Brain (organoid and tissue), 16 donors: ENCODE measurements at places on chromosomes 12 and 14.
A peak's percentile ranks its signal among the peaks of the same experiment; 100 is the strongest.

GRCh38 chr14:55851961-55852360, 266.2 kb upstream of the PELI2 start:
- DNase-seq: no peak

DNA sequence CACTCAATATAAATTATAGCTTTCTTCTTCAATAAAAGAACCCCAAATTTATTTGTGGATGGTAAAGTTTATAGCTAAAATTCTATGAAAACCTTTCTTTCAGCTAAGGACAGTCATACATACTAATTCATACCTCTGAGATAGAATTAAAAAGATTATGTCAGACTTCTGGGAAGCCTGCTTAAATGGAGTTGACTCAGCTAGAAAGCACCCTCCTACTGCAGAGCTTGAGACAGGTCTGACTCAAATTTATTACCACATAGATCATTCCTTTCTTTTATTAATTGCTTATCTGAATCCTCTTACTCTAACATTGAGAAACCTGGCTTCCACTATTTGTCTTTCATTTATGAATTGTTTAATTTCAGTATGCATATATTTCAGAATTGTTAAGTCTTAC, 1007.0 kb upstream of the LRFN5 start:
- DNase-seq: no peak

- peak; percentile 40 for DNase-seq
Measured at GRCh38 chr14:91252871-91253794, 8.6 kb upstream of the GPR68 start.

DNA sequence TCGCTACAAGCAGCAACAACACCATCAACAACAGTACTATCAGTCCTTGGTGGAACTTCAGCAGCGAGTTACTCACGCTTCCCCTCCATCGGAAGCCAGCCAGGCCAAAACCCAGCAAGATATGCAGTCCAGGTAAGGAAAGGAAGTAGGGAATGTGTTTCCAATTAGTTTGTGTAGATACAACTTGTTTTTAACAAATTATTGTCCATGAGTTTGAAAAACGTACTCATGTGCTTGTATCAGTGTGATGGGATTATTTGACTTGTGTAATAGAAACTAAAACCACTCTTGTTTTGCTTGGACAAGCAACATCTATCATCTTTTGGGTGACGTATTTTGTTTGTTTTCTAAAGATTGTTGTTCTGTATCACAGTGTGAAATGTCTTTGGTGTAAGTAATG, 137.9 kb downstream of the NAV3 start:
- no peak for DNase-seq

DNA sequence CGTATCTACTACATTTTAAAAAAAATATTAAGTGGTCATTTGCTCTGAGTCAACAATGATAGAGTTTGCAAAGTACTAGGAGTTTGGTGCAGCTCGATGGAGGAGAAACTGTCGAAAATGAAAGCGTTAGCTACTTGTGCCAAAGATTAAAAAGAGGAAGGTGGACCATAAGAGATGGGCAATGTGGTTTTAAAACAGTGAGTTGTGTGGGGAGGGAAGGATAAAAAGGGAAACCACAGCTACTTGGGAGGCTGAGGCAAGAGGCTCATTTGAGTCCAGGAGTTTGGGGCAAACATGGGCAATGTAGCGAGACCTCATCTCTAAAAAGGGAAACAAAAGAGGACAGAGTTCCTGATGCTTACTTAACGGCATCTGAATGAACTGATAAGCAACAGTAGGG, 18.2 kb upstream of the STRAP start:
- DNase-seq: no peak

GRCh38 chr14:74804219-74804825, 41.2 kb downstream of the YLPM1 start:
- DNase-seq: peak; percentile 8
